ENCODE measurements at places on chromosomes 2 and 18.
A peak's percentile ranks its signal among the peaks of the same experiment; 100 is the strongest.

DNA sequence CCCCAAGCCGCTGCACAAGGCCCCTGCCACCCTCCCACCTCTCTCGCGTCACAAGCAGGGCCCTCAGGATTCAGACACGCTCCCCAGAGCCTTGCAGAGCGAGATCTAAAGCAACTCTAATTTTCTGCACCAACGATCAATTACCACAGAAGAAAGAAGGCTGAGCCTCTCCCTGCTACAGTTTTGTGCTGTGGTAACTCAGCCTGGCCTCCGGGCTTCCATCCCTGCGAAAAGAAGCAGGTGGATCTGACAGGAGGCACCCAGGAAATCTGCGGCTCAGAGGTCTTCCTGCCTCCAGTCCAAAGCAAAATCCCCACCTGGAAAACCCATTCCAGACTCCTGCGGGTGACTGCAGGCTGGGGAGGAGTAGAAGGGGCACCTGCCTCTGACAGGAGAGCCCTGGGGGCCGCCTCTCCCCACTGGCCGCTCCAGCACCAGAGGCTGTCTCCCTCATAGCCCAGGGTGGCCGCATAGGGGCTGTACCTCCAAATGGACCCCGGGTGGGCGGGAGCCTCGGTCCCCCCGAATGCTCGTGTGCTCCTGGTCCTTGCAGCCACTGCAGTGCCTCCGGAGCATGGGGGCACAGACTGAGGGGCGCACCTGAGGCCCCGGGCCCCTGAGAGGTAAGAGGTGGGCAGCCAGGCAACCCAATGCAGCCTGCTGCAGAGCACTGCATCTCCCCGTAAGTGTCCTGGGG lies 31.0 kb downstream of the PXDN start:
- no peak for DNase-seq

DNA sequence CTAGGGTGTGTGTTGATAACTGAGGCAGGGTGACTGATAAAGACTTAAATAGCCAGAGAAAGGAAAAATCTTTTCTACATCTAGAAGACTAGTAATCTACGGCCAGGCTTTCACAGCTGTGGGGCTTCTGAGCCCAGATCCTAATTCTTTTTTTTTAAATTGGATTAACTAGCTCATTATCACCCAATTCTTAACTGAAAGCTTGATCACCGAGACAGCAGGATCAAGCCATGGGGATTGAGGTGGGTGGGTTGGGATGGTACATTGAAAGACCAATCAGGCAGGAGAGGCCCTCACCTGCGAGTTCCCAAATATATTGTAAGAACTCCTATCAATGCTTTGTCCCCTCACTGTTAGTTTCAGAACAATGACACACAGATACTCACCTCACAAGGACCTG lies 20.0 kb upstream of the NFE2L2 start:
- no peak for DNase-seq

- DNase-seq = peak; percentile 65
Measured at GRCh38 chr2:54570925-54571694, 115.0 kb downstream of the SPTBN1 start.

DNA sequence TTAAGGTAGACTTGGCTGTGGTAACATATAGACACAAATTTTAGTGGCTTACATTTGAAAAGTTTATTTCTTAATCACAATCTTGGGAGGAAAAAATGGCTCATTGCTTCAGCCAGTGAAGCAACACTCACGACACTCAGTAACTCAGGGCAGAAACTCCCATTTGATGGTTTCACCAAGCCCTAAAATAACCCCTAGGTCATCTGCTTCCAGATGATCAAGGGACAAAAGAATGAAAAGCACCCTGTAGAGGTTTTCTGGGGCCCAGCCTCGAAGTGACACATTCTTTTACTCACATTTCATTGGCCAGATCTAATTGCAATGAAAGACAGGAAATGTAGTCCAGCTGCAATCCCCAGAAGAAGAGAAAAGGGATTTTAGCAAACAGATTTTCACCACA lies 275.9 kb downstream of the TMX3 start:
- DNase-seq = no peak

- no peak for DNase-seq
Measured at GRCh38 chr2:74646834-74647482, 1.2 kb downstream of the M1AP start.

- no peak for DNase-seq
Measured at GRCh38 chr2:189676471-189676870, 2.0 kb downstream of the ANKAR start.

GRCh38 chr2:20575414-20575813 lies 75.5 kb downstream of the HS1BP3 start:
- DNase-seq = no peak

- DNase-seq = no peak
Measured at GRCh38 chr2:24474053-24474452, 17.0 kb upstream of the NCOA1 start.

GRCh38 chr2:109417701-109418335 lies 195.9 kb downstream of the SEPTIN10 start:
- no peak for DNase-seq

- DNase-seq = no peak
Measured at GRCh38 chr2:9757501-9758264, 85.6 kb upstream of the TAF1B start.

DNA sequence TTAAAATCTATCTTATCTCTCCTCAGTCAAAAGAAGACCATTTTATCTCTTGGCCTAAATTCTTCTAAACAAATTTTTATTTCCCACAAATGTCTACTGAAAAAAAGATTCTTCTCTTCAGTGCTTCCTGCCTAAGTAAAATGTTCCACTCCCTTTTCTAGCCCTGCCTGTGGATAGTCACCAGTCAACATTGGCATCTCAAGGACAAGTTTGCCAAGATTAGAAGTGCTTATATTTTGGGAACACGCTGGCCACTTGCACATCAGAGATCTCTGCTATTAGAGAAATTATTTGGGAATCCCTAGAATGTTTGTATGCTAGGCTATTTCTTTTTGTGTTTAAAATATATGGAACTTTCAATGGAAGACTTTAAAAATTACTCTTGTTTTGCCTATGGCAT lies 758.2 kb upstream of the CDH7 start:
- no peak for DNase-seq

GRCh38 chr18:44473394-44474066 lies 207.2 kb upstream of the SETBP1 start:
- DNase-seq = no peak
